ENCODE measurements at places on chromosomes 6 and 20. TPM values are rescaled to one million over a fixed set of nuclear protein-coding genes. Genes with fewer than 3 reads are reported as not detected.

Gene SIM1
- total RNA-seq = not detected

Gene ZSCAN23
- 2.1 TPM for total RNA-seq

Gene METTL24
- 0.91 TPM for total RNA-seq

Gene SPO11
- total RNA-seq = not detected

Gene MDFI
- total RNA-seq = 1.1 TPM

Gene SLC44A4
- not detected for total RNA-seq

Gene TP53TG5
- total RNA-seq = 1.2 TPM

Gene SLC35D3
- not detected for total RNA-seq

Gene MMP24
- 0.13 TPM for total RNA-seq

Gene C6orf89
- total RNA-seq = 73.2 TPM

- no peak for DNase-seq
These were observed 43.1 kb upstream of the IL20RA start for GRCh38 chr6:137087902-137088301.

DNA sequence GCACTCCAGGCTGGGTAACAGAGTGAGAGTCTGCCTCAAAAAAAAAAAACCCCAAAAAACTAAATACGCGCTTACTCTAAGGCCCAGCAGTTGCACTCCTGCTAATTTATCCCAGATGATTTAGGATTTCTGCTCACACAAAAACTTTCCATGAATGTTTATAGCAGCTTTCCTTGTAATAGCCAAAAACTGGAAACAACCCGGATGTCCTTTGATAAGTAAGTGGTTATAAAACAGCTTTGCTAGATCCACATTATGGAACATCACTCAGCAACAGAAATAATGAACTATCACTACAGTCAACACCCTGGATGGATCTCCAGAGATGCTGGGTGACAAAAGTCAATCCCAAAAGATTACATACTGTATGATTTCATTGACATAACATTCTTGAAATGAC is 220.4 kb upstream of the JARID2 start:
- no peak for DNase-seq

GRCh38 chr20:35216541-35216940 is 9.9 kb upstream of the MMP24 start:
- no peak for DNase-seq

GRCh38 chr6:43092635-43093034 is 16.5 kb downstream of the PTK7 start:
- no peak for DNase-seq

- DNase-seq = no peak
These were observed 402.7 kb downstream of the TAF4 start for GRCh38 chr20:61662968-61663331.

DNA sequence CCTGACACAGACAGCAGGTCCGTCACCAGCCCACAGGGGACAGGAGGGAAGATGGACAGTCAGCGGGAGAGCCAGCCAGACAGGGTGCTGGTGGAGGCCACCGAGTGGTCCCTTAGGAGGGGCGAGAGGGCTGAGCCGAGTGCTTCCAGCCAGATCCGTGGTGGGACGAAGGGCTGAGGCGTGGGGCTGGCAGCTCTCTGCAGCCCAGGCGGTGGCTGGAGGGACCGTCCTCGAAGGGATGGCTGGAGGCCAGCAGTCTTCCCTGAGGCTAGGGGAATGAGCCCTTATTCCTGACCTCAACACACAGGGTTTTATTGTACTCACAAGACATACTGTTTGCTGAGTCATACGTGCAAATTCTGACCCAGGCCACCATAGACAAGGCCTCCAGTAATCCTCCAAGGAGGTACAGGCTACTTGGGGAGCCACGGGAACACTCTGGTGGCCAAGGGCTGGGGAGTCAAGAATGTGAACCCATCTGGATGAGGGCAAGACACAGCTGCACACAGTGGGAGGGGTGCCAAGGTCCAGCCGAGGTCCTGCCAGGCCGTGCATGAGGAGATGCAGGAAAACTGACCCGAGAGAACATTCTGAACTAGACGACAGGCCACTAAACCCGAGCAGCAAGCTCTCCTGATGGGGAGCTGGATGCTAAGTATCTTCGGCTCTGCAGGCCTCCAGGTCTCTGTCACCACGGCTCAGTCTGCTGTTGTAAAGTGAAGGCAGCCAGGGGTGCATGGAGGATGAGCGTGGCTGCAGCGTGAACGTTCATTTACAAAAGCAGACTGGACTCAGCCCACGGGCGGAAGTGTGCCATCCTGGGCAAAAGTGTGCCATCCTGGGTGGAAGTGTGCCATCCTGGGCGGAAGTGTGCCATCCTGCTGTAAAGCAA is 242.5 kb downstream of the TTLL2 start:
- DNase-seq = peak; percentile 80

GRCh38 chr6:18380158-18380836 is 6.9 kb upstream of the RNF144B start:
- no peak for DNase-seq

GRCh38 chr20:59574308-59574707 is 30.0 kb upstream of the PHACTR3 start:
- no peak for DNase-seq

GRCh38 chr20:50686821-50687220 is 4.5 kb downstream of the RIPOR3 start:
- DNase-seq = no peak

- DNase-seq = no peak
These were observed 972 bp downstream of the RNF8 start for GRCh38 chr6:37354526-37355384.

- no peak for DNase-seq
These were observed 519 bp downstream of the CBLN4 start for GRCh38 chr20:56004611-56005388.

- no peak for DNase-seq
These were observed 106.0 kb downstream of the PACRG start for GRCh38 chr6:162833776-162834175.
